Right renal cortex interstitium (tissue), 3 donors: ENCODE measurements at places on chromosomes 13 and 19.

GRCh38 chr13:29081036-29081435, 260.9 kb downstream of the MTUS2 start:
- no peak for DNase-seq

- no peak for DNase-seq
These were observed 91.3 kb downstream of the KCNRG start for GRCh38 chr13:50106559-50106958.

DNA sequence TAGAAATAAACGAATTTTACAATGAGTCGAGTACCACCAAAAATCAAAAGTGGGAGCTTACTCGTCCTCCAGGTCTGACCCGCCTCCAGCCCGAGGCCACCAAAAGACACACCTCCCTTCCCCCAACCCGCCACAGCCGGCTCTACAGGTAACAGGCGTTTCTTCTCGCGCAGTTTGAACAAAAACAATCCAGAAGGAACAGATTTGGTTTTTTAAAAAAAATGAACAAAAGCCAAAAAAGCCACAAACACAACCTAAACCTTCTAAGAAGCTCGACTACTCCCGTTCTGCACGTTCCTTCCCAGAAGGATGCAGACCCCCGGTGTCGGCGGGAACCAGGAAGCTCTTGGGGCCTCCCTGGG, 671 bp downstream of the ZDHHC20 start:
- DNase-seq, result no peak

- DNase-seq, result no peak
These were observed 160.7 kb upstream of the RFC3 start for GRCh38 chr13:33657274-33657673.

- no peak for DNase-seq
These were observed 293.5 kb downstream of the SPRY2 start for GRCh38 chr13:80047406-80047805.

DNA sequence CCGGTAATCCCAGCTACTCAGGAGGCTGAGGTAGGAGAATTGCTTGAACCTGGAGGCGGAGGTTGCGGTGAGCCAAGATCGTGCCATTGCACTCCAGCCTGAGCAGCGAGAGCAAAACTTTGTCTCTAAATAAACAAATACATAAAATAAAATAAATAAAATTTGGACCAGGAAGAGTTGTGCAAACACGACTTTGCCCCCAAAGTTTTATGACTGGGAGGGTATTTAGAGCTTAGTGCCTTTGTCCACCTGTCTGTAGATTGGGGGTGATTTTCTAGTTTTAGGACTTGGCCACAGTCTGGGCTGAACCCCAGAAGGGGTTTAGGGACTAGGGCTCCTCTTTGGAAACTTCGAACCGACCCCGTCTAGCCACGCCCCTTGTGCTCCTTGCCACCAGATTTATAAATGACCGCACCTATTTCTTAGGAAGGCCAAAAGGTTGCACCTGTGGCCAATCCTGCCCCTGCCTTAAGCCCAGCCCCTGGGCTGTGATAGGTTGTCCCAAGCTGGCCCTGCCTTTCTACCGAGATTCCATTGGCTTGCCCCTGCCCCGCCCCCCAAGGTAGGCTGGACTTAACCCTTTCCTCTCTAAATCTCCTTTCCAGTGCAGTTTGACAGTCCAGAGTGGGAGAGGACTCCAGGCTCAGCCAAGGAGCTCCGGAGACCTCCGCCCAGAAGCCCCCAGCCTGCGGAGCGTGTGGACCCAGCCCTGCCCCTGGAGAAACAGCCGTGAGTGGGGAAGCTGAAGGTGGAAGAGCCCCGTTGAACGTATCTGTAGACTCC, 5.3 kb downstream of the SHD start:
- no peak for DNase-seq

DNA sequence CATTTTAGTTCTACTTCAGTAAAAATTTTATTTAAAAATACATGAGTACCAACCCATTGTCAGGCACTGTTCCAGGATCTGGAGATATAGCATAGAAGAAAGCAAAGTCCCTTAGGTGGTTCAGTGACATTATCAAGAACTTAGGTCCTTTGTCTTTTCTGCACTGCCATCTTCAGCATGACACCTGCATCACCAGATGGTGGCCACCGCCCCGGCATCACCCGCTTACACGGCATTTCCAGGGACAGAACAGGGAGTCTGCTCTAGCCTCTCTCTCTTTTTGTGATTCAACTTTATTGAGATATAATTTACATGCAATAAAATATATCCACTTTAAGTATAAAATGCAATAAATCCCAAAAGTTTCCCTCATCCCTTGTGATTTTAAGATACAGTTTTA, 23.5 kb downstream of the DYRK1B start:
- no peak for DNase-seq

DNA sequence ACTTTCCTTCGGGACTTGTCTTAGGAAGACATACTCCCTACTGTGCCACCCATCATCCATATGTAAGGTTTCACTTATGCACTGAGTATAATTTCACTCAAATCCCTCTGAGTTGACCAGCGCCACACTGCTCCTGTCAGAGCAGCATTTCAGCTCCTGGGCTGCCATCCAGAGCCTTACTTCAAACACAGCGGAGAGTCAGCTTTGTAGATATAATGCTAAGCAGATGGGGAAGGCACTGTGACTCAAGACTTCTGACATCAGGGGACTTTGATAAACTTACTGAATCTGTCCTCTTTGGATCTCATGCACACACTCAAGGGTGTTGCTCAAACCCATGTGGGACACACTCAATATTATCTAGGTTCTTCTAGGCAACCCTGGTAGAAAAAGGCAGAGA, 34.9 kb downstream of the DOCK9 start:
- DNase-seq, result no peak

DNA sequence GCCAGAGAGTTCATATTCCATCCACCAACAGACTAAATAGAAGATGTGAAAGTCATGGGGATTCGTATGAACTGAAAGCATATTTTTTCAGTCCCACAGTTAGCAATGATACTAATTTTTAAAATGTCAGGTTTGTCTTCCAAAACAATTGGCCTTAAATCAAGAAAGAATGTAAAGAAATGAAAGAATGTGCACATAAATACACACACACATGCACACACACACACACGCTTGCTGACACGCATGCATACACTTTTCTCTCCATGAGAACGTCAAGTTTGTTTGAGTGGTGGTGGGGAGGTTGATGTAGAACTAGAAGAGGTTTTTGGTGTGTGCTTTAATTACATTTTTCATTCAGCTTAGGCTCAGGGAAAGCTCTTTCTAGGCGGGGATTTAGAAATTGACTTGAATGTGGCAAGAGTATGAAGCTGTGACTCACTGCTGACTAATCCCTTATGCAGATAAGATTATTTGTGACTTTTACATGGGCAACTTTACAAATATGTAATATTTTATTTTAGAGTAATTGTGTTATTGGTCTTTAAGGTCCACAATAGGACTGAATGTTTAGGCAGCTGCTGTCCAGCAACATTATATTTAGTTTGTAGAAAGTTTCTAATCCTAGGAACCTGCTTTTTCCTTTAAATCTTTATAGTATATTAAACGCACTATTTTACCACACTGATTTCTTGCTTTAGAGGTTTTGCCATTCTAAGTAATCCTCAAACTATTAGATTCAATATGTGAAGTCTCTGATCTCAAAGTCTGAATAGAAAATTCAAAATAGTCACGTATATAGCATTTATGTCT, 18.8 kb downstream of the FLT1 start:
- DNase-seq, result no peak

GRCh38 chr13:111967572-111968201, 99.3 kb upstream of the SOX1 start:
- DNase-seq, result no peak

- no peak for DNase-seq
These were observed 14.5 kb upstream of the ATP11A start for GRCh38 chr13:112675366-112675756.

DNA sequence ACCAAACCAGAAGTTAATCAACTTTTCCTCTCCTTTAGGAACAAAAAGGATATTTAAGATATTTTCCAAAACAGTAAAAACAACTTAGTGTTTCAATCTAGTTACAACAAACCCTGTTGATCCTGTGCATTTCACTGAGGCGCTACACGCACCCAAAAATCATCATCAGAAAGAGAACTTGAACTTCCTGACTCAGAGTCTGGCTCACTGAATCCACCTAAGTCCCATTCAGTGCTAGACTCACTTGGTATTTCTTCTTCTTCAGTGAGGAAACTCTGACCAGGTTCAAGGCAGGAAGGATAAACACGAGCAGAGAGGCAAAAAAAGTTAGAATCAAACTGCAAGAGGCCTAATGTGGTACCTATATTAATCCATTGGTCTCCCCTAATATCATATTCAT, 2.2 kb downstream of the KBTBD6 start:
- DNase-seq, result no peak

GRCh38 chr19:18385675-18386542, at the start of gene GDF15:
Gene GDF15 (plus strand): TSS chr19:18386158. CDS start chr19:18386190, 32 bp downstream.
- no peak for DNase-seq

DNA sequence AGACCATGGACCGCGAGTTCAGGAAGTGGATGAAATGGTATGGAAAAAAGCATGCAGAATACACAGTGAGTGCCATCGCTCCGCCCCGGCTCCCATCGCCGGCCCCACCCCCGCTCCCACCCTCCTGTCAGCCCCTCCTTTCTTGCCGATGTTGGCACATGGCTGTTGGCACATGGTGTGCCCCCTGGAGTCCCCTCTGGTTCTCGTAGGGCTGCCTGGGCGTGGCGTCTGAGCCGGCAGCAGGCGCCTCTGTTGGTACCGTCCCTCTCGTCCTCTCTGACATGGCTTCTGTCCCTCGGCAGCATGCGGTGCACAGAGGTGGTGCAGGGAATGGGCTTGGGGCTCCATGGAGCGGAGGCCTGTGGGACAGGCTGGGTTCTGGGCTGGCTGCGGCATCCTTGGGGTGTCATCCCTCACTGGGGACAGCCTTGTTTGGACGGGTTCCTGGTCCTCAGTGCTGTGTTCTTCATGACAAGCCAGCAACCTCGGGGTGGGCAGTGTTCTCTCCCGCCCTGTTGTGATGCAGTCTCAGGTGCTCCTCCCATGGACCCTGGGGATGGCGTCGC, 30.9 kb downstream of the DOT1L start:
- DNase-seq, result no peak

GRCh38 chr13:27018344-27018861, 153.2 kb downstream of the USP12 start:
- no peak for DNase-seq

DNA sequence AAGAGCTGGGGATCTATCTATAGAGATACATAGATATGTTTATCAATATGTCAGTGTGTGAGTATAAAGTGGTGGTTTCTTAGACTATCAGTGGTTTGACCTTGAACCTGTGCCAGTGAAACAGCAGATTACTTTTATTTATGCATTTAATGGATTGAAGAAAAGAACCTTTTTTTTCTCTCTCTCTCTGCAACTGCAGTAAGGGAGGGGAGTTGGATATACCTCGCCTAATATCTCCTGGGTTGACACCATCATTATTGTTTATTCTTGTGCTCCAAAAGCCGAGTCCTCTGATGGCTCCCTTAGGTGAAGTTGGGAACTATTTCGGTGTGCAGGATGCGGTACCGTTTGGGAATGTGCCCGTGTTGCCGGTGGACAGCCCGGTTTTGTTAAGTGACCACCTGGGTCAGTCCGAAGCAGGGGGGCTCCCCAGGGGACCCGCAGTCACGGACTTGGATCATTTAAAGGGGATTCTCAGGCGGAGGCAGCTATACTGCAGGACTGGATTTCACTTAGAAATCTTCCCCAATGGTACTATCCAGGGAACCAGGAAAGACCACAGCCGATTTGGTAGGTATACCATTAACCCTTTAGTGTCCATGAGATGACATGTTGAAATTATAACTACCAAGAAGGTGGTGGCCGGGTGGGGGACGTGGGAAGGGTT, 880 bp downstream of the FGF9 start:
- peak; percentile 6 for DNase-seq

DNA sequence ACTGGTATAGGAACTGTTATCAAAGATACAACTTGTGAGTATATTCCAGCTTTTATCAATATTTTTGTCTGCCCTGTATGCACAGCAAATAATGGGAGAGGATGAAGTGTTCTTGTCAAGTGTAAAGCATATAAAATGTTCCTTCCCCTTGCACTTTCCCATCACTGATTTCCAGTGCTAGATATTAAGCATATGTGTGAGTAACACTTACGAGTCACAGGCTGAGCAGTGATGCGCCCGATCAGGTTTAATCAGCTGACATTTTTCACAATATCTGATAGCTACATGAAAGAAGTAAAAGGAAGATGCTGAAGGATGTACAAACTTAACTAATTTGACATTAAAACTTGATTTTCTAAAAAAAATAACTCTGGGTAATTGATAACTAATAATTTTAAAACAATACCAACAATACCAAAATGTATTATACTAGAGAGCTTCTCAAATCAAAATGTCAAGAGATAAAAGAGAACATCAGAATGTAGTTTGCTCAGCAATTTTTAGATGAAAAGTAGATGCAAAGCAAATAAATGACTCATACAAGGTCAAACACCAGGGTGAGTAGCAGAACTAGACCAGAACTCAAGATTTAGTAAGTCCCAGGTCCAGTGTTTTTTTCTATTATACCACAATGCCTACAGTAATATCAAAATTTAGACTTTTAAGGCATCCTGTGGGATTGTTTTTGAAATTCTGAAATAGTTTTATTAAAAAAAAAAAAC, 56.4 kb downstream of the ZDHHC20 start:
- no peak for DNase-seq

DNA sequence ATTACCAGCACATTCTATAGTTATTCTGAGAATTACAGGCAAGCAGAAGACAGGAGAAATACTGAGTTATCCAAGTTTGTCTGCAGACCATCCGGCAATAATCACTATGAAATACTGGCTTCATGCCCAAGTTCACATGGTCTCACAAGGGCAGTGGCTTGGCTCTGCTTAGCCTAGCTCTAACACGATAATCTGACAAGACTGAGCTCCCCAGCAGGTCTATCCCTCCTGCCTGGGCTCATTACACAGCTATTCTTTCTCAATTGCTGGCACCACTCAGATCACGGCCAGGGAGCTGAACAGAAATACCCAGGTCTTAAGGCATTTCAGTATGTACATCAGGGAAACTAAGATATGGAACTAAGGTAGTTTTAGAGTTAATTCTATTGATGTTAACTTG, 361.6 kb upstream of the PCDH20 start:
- DNase-seq, result no peak

DNA sequence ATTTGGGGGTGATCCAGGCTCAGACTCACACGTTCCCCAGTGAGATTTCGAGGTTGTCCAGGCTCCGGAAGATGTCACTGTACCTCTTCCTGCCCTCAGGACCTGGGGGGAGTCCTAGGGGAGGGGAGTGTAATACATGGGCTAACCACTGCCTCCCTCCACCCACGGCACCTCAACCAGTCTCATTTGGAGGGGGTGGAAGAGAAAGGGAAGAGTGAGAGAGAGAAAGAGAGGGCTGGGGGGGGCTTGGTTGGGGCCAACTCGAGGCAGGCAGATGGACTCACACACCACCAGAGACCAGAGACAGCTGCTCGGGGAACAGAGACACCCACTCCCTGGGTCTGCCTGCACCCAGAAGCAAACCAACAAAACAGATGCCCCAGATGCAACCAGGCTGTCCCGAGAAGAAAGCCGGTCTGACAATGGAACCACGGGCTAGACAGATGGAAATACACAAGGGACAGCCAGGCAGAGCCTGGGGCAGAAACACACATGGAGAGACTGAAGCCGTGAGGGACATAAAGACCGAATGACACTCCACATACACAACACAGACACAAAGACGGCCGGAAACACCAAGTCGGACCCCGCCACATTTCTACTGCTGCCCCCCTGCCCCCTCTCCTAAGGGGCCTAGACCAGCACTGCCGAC, 825 bp downstream of the GMIP start:
- no peak for DNase-seq

GRCh38 chr19:33821871-33822270, 25.2 kb downstream of the KCTD15 start:
- DNase-seq, result no peak
